SHP77 treated with DMSO at 0.1 percent for 48 hours (cell line): ENCODE measurements at places on chromosomes 6 and 20.

- peak; percentile 77 for DNase-seq
These were observed 205.1 kb upstream of the GMDS start for GRCh38 chr6:2450546-2450945.

DNA sequence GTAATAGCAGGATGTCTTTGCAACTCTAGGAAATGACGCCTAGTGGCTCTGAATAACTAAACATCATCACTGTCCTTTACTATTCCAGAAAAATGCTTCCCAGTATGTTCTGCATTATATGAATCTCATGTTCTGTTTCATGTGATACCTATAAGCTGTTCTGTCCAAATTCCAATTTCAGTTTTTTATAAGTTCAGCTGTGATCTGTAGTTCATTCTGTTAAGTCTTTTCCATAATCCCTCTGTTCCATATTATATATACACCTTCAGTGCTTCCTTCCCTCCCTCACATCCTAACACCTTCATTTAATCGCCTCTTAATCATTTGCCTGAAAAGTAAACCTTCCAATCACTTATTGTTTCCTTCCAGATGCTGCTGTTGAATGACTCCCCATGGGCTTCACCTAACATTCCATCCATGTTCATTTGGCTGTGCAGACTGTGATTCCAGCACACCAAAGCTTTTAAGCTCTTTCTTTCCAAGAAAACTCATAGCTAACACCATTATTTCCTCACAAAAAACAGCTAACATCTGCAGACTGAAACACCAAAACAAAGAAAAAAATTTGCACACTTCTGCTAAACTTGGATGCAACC, 18.6 kb downstream of the HMGCLL1 start:
- DNase-seq, result no peak

- no peak for DNase-seq
These were observed 622 bp downstream of the SS18L1 start for GRCh38 chr20:62143957-62144825.

DNA sequence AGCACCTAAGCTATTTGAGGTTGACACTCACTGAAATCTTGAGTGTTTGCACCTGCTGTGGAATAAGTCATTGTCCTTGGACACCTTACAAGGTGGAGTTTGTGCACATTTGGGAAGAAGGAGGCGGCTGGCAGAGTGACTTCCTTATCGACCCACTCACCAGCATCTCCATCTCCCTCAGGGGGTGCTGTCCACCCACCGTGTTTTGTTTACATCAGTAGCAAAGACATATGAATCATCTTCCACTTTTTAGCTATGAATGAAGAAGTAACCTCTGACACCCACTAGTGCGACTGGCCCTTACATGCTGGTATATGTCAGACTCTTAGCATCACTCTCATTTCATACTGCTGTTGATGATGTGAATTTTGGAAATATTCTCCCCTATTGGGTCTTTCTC, 119.5 kb upstream of the SGK1 start:
- no peak for DNase-seq
